Gastroesophageal sphincter (tissue), 4 donors: ENCODE measurements at places on chromosomes 5 and 9. TPM values are rescaled to one million over a fixed set of nuclear protein-coding genes. Genes with fewer than 3 reads are reported as not detected.
A peak's percentile ranks its signal among the peaks of the same experiment; 100 is the strongest.

MSX2 gene
- 1.5 TPM for total RNA-seq

DNA sequence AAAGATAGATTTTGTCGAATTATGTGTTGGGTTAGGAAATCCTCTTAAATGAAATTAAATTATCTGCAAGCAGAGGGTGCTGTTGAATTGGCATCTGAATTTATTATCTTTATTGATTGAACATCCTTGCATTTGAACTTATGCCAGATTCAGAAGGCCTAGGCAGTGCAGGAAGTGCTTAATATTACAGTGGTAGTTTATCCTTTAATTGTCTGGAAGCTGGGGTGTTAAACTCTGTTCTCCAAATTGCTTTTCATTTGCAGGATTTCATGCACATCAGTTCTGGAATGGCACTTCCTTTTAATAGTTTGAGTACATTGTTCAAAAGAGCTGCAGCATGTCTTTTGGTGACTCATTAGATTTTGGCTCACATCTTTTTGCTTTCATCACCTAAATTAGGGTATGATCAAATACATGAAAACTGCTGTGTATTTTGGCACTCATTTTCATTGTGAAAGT is 186.3 kb downstream of the KDM4C start:
- peak; percentile 28 for ATAC-seq

GRIN1 gene
- not detected for total RNA-seq

GRCh38 chr5:40733879-40734563 is 21.7 kb downstream of the TTC33 start:
- ATAC-seq = no peak
